ENCODE measurements at places on chromosomes 13 and 19. TPM values are rescaled to one million over a fixed set of nuclear protein-coding genes. Genes with fewer than 3 reads are reported as not detected.

- no peaks in the 10 kb centered on the region for H3K27me3 ChIP-seq
- DNase-seq = no peak
- H3K36me3 ChIP-seq = peaks cover 56% of the 10 kb centered on the region
- peaks cover 30% of the 10 kb centered on the region for H3K4me1 ChIP-seq
These were observed 11.8 kb downstream of the TGFB1 start for GRCh38 chr19:41341669-41342490.

- peaks cover 5% of the 10 kb centered on the region for H3K4me1 ChIP-seq
- DNase-seq = no peak
- peak overlapping the region; percentile 38 for H3K27ac ChIP-seq
These were observed 14.4 kb upstream of the AKAP8 start for GRCh38 chr19:15393963-15394362.

- no peak for DNase-seq
- H3K4me1 ChIP-seq = no peaks in the 10 kb centered on the region
- H3K36me3 ChIP-seq = peaks cover 3% of the 10 kb centered on the region
- H3K4me3 ChIP-seq = no peak overlapping the region
These were observed 66.4 kb downstream of the ZAR1L start for GRCh38 chr13:32248801-32249200.

DNA sequence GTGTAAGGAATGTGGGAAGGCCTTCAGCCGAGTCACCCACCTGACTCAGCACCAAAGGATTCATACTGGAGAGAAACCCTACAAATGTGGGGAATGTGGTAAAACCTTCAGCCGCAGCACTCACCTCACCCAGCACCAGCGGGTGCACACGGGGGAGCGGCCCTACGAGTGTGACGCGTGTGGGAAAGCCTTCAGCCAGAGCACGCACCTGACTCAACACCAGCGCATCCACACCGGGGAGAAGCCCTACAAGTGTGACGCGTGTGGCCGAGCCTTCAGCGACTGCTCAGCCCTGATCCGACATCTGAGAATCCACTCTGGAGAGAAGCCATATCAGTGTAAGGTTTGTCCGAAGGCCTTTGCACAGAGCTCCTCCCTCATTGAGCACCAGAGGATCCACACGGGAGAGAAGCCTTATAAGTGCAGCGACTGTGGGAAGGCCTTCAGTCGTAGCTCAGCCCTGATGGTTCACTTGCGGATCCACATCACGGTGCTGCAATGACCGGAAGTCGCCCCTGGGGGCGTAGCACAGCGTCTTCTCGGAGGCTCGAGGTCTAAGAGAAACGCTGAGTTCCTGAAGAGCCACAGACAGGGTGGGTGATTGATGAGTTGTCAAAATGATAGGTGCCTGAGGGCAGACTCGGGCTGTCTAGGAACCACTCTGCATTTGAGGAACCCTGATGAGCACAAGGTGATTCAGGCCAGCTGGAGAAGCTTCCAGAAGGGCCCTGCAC is 12.2 kb downstream of the ZSCAN22 start:
- no peaks in the 10 kb centered on the region for H3K4me1 ChIP-seq
- DNase-seq = no peak
- H3K36me3 ChIP-seq = peaks cover 39% of the 10 kb centered on the region
- H3K4me3 ChIP-seq = no peak overlapping the region

- no peak for DNase-seq
- H3K27me3 ChIP-seq = no peaks in the 10 kb centered on the region
- H3K27ac ChIP-seq = peak overlapping the region; percentile 59
- peaks cover 68% of the 10 kb centered on the region for H3K4me1 ChIP-seq
These were observed 7.5 kb downstream of the RPL21 start for GRCh38 chr13:27258637-27259386.

BRCA2 gene
- total RNA-seq = 49.0 TPM

GRCh38 chr13:98919566-98919965 is 58.3 kb downstream of the DOCK9 start:
- H3K4me1 ChIP-seq = peaks cover 41% of the 10 kb centered on the region
- peaks cover 50% of the 10 kb centered on the region for H3K36me3 ChIP-seq
- DNase-seq = peak; percentile 63
- H3K27me3 ChIP-seq = no peaks in the 10 kb centered on the region
- no peak overlapping the region for H3K4me3 ChIP-seq

DNA sequence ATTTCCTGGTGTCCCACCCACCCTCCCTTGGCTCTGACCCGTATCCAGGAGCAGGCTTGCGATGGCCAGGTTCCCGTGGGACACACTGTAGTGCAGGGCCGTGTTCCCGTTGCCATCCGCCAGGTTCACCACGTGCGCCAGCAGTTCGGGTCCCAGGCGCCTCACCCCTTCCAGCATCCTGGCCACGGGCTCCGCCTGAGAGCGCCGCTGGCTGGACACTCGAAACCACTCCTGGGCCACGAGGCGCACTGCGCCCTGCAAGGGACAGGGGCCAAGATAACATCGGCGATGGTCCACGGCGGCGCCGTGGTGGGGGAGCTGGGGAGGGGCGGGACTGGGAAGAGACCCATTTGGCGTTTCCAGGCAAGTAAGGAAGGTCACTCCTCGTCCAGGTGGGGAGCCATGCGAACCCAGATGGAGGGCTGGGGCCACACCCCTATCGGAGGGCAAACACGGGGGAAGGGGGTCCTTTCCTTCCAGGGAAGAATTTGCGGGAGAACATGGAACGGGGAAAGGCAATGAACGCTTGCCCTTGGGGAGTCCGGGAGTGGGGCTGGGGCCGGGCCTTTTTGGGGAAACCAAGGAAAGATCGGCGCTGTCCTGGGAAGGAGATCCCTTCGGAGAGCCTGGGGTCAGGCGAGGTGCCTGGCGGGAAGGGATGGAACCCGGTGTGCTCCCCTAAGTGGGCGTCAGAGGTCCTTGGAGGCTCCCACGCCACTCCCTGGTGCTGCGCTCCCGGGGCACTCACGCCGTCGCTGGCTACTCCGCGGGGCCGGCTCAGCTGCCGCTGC is 9.9 kb downstream of the KANK3 start:
- DNase-seq = no peak
- H3K4me3 ChIP-seq = no peak overlapping the region
- peaks cover 19% of the 10 kb centered on the region for H3K27me3 ChIP-seq

GRCh38 chr19:35395382-35396199 is 24.7 kb downstream of the GPR42 start:
- H3K27me3 ChIP-seq = peaks cover 4% of the 10 kb centered on the region
- no peak overlapping the region for H3K27ac ChIP-seq
- H3K36me3 ChIP-seq = no peaks in the 10 kb centered on the region

GRCh38 chr13:112531263-112531794 is 56.6 kb downstream of the TUBGCP3 start:
- H3K4me1 ChIP-seq = peaks cover 6% of the 10 kb centered on the region
- H3K27me3 ChIP-seq = no peaks in the 10 kb centered on the region
- H3K36me3 ChIP-seq = no peaks in the 10 kb centered on the region
- DNase-seq = no peak
- no peak overlapping the region for H3K4me3 ChIP-seq
- no peak overlapping the region for H3K27ac ChIP-seq

- H3K27me3 ChIP-seq = peaks cover 2% of the 10 kb centered on the region
- H3K4me3 ChIP-seq = peak overlapping the region; percentile 84
- H3K4me1 ChIP-seq = peaks cover 68% of the 10 kb centered on the region
- no peak for DNase-seq
These were observed 2.5 kb downstream of the ITM2B start for GRCh38 chr13:48235341-48236135.

DNA sequence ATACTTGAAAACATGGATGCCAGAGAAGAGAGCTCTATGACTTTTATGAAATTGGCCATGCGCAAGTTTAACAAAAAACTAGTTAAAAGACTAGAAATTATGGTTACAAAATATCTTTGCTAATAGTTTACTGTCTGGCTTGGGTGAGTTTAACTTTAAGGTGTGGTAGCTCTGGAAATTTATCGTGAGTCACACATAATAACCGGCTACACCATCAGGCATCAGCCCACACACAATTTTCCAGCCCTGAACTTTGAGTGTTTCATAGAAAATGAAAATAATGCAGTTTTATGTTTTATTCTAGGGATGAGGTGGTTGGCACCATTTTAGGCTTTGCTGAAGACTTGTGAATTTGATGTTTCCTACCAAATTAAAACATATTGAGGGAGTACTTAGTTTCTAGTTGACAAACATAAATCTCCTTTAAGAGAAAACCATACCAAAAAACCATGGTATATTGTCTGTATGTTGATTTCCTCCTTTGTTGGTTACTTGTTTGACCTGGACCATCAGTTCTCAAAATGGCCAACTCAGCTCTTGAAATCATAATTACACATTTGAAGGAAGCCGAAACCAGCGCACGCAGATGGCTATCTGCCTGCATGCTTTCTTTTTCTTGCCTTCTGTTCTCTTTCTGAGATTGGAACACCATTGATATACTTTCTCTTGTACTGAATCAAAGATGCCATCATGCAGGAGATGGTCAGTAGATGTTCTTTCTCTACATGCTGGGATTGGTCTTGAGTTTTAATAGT is 125.1 kb downstream of the AKAP11 start:
- peaks cover 85% of the 10 kb centered on the region for H3K4me1 ChIP-seq
- H3K27me3 ChIP-seq = no peaks in the 10 kb centered on the region
- H3K27ac ChIP-seq = peak overlapping the region; percentile 100
- peak; percentile 46 for DNase-seq
- peaks cover 61% of the 10 kb centered on the region for H3K36me3 ChIP-seq

PSG11 gene
- not detected for total RNA-seq

- H3K4me1 ChIP-seq = peaks cover 11% of the 10 kb centered on the region
- no peak overlapping the region for H3K27ac ChIP-seq
- no peaks in the 10 kb centered on the region for H3K27me3 ChIP-seq
These were observed 14.9 kb downstream of the KLHL26 start for GRCh38 chr19:18651733-18652132.

DNA sequence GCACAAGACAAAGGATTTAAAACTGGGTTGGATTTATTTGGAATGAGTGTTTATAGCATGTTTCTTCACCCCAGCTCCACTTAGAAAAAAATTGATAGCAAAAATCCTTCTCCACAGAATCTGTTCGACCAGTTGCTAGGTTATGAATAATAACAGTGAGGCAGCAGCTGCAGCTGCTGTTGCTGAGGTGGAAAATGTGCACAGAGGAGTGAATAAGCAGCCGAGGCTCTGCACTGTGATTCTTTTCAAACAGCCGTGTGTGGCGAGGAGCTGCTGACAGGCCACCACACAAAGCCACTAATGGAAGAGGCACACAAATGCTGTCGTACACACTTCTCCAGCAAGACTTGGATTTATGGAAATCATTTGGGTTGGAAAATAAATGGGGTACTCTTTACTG is 6.4 kb upstream of the RASL11A start:
- H3K27me3 ChIP-seq = no peaks in the 10 kb centered on the region
- no peak for DNase-seq
- H3K27ac ChIP-seq = no peak overlapping the region
- peaks cover 24% of the 10 kb centered on the region for H3K36me3 ChIP-seq
- no peak overlapping the region for H3K4me3 ChIP-seq
- peaks cover 31% of the 10 kb centered on the region for H3K4me1 ChIP-seq

- no peak for DNase-seq
- peaks cover 34% of the 10 kb centered on the region for H3K27me3 ChIP-seq
- no peaks in the 10 kb centered on the region for H3K36me3 ChIP-seq
- H3K4me1 ChIP-seq = peaks cover 3% of the 10 kb centered on the region
These were observed 7.2 kb downstream of the ATP8A2 start for GRCh38 chr13:25379011-25379410.

DNA sequence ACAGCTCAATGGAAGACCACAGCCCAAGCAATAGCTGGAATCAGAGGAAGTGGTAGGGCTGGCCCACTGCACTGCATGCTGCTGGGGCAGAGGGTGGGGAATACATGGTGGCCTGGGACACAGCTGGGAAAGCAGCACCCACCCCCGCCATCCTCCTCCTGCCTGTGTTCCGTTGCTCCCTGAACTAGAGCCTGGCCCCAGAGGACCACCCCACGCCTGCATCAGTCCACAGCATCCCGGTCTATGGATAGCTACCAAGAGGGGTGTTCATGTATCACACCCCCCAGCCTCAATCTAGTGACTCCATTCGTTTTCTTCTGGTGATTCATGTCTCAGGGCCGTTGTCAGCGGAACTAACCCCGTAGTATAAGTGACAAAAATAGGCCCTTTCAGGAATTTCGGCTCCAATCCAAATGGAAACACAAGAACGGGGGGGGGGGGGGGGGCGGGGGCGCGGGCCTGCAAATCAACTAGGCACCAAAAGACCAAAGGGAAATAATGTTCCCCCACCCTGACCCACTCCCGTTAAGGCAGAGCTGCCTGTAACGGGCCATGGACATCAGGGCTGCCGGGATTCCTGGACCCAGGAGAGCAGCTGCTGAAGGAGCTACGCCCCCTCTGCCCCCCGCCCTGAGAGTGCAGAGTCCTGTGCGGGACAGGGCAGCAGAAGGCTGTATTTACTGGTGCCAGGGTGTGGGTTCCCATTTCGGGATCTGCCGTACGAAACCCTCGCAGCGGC is 18.9 kb upstream of the EPHX3 start:
- no peaks in the 10 kb centered on the region for H3K4me1 ChIP-seq
- no peak for DNase-seq

ADGRE2 gene
- total RNA-seq = 0.95 TPM

PPP1R37 gene
- 14.1 TPM for total RNA-seq

ZNF530 gene
- total RNA-seq = 7.1 TPM
